Activated CD4-positive, alpha-beta T cell treated with anti-CD3 and anti-CD28 coated beads for 24 hours (primary cell): ENCODE measurements at places on chromosomes 3 and 15.

DNA sequence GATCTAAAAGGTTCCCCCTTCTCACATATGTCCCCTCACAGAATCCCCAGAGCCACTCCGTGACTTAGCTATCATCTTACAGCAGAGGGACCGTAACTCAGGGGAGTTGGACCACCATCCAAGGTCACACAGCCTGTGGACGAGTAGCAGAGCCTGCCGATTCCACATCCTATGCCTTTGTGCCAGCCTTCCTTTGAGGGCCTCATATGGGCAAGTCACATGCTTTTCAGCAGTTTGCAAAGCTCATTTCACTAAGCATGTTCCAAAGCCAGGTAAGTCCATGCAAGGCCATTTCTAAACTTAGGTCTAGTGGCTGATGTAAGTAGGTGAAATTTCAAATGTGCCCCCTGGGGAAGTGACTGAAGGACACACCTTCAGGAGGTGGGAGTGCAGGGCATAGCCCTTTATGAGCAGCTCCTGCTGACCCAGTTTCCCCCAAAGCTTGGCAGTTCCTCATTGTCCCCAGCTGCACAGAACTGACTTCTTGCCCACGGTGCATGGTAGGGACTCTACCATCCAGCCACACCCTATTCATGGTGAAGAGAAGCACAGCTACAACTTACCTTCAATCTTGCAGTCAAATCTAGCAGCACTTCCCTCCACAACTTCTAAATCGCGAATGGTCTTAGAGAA, 33.3 kb upstream of the HACD2 start:
- no peak for DNase-seq

- DNase-seq = no peak
Observed at GRCh38 chr3:154718053-154718452, 288.1 kb upstream of the GPR149 start.

GRCh38 chr3:149377408-149378364, at the start of gene TM4SF1:
TSS of gene TM4SF1 (minus strand) at chr3:149377649. CDS start at chr3:149377547, 102 bp downstream.
- no peak for DNase-seq

DNA sequence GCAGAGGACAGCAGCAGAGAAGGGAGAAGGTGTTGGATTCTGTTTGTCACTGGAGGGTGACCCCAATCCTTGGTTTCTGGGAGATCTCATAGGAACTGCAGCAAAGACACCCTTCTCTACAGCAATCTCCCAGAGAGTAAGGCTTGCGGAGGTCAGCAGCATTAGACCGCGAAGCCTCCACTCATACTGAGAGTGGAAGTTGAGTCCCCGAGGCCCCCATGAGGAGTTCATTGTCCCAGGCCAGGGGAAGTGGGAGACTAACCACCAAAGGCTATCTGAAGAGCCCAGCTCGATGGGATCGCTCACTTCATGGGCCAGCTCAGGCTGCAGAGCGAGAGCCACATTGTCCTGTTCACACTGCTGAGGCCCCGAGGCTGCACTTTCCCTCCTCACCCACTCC, 44.6 kb downstream of the GLDN start:
- no peak for DNase-seq

DNA sequence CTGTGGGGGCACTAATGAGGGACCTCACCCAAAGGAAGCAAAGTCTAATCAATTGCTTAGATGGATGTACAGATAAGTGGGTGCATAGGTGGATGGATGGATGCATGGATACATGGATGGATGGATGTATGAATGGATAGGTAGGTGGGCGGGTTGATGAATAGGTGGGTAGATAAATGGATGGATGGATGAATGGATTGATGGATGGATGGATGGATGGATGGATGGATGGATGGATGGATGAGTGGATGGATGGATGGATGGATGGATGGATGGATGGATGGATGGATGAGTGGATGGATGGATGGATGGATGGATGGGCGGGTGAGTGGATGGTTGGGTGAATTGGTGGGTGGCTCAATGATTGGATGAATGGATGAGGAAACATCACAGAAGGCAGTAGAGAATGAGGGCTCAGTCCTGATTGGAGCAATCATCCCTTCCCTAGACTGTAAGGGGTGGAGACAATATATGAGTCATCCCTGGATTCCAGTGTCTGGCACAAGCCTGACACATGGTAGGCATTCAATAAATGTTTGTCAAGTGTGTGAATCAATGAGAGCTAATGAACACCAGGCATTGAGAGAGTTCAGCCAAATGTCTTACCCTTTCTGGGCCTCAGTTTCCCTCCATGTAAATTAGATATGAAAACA, 40.4 kb upstream of the PXYLP1 start:
- no peak for DNase-seq

- no peak for DNase-seq
Observed at GRCh38 chr15:33149919-33150318, 44.6 kb downstream of the FMN1 start.

GRCh38 chr3:74469713-74470112, 144.7 kb downstream of the CNTN3 start:
- DNase-seq = no peak

- DNase-seq = no peak
Observed at GRCh38 chr15:70327856-70328678, 230.3 kb upstream of the TLE3 start.

- no peak for DNase-seq
Observed at GRCh38 chr3:107372506-107372905, 4.7 kb upstream of the CCDC54 start.

DNA sequence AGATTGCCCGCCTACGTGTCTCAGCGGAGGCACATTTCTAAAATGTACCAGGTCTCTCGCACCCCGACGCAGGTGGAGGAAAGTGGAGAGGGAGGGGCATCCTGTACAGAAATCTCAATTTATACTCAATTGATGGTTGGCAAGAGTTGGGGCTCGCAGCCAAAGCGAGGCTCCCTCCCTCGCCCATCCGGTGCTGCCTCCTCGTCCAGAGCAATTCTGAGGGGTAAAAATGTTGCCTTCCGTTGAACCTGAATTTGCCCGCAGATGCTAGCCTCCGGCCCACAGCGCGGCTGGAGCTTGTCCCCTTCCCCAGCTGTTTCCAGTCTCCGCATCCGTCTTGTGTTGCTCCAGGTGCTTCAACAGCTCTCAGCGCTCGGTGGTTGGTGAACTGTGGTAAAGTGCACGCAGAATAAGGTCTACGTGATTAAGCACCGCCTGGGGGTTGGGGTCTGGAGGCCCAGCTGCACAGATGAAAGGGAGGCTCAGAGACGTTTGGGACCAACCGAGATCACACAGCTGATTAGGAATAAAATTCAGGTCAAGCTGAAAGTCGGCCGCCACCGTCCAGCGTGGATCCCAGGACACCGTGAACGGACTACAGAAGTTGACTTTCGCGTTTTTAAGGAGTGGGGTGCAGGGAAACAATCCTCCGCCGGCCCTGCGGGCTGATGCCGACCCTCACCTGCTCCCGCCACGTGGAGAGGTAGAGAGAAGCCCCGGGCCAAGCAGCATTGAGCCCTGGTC, 846 bp upstream of the POLG start:
- peak; percentile 19 for DNase-seq

GRCh38 chr3:127050733-127051132, 67.8 kb downstream of the PLXNA1 start:
- no peak for DNase-seq

GRCh38 chr15:92846741-92847140, 53.4 kb upstream of the CHD2 start:
- no peak for DNase-seq

GRCh38 chr3:11522398-11522715, 121.4 kb downstream of the VGLL4 start:
- DNase-seq = no peak

DNA sequence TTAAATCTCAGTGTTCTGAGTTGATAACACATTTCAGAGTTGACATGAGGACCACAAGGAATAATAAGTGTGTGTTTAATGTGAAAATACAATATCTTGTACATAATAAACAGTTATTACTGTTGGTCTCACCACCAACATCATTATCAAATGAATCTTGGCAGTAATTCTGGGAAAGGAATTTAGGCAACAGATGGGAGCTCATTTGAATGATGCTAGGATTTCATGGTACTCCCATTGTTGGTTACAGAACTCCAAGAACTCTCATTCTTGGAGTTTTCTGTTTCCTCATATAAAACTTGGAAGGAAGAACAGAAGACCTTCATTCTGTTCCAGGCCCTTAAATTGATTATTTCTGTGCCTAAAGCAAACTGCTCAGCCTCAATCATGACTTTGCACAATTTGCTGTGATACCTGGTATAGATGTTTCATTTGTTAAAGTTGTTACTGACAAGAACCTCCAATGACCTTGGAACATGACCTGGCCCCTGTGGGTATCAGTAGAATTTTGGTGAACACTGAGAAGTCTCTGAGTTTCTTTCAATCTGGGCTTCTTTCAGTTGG, 385.8 kb downstream of the LPP start:
- no peak for DNase-seq

GRCh38 chr3:29271475-29271874, 9.4 kb upstream of the RBMS3 start:
- no peak for DNase-seq

DNA sequence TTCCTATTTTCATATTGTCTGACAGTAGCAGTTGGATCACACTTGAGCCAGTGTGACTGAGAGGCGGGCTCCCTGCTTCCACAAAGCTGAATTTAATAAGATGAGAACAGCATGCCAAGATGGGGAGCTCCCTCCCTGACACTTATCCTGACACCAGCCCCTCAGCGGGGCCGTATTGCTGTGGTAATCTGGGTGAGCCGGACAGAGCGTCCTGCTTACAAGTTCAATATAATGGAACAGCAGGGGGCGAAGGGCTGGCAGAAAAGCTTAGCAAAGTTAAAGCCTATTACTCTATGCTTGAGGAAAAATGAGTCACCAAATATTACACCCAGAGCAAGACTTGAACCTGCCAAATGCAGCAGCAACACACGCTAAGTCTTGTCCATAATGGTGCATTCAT, 163.8 kb upstream of the CMC1 start:
- no peak for DNase-seq

- DNase-seq = no peak
Observed at GRCh38 chr15:88655103-88655553, 16.3 kb downstream of the ISG20 start.

DNA sequence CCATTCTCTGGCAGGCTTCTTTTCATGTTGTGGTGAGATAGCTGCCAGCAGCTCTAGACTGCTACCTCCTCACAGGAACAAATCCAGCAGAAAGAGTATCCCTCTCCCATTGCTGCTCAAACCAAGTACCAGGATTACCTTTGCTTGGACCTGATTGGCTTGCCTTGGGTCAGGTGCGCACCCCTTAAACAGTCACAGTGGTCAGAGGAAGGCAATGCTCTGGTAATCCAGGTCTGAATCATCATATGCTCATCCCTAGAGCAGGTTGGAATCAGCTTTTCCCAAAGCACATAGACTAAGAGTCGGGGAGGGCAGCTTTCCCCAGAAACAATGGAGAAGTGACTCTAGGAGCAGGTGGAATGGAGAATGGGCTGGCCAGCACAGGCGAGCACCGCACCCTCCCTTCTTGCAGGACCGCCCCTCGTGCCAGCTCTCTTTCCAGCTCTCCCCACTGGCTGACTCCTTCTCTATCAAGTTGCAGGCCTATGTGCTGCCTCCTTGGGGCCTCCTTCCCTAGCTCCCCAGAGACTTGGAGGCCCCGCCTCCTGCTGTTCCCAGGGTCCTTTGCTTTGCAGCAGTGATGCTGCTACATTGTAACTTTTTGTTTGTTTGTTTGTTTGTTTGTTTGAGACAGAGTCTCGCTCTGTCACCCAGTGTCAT, 29.9 kb upstream of the ADPGK start:
- no peak for DNase-seq

DNA sequence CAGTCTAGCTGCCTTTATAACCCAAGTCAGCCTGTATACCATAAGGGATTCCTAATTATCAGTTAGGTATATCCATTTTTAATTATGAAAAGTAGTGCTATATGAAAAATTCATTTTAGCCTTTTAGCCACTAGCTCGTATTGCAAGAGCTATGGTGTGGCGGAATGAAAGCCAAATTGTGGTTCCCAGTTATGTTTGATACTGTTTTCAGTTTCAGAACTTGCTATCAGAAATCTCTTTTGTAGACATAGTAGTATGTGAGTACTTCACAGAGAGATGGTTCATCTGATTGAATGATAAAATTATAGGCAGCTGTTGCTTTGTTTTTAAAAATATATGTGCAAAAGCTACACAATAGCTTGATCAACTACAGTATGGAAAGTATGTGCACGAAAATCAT, 134.6 kb downstream of the SLC25A26 start:
- DNase-seq = no peak

- no peak for DNase-seq
Observed at GRCh38 chr3:110164632-110165369, 827.5 kb upstream of the DPPA4 start.

DNA sequence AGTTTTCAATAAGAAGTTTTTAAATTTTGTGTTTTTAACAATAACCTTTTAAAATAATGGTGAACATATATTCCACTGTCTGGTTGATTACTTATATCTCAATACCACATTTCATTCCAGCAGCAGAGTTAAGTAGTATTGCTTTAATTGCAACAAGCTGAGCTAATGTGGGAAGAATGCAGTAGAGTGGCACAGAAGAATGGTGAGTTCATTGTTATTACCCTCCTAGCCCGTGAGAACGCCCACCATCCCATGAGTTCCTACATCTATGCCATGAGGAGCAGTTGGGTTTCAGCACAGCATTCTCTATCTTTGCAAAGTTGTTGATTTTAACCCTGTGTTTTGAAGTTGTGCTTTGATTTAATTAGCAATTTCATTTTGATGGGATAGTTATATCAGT, 17.8 kb upstream of the NR2E3 start:
- no peak for DNase-seq

- DNase-seq = no peak
Observed at GRCh38 chr3:135918600-135918999, 46.9 kb upstream of the PPP2R3A start.

- no peak for DNase-seq
Observed at GRCh38 chr3:154170300-154170699, 49.1 kb downstream of the ARHGEF26 start.

DNA sequence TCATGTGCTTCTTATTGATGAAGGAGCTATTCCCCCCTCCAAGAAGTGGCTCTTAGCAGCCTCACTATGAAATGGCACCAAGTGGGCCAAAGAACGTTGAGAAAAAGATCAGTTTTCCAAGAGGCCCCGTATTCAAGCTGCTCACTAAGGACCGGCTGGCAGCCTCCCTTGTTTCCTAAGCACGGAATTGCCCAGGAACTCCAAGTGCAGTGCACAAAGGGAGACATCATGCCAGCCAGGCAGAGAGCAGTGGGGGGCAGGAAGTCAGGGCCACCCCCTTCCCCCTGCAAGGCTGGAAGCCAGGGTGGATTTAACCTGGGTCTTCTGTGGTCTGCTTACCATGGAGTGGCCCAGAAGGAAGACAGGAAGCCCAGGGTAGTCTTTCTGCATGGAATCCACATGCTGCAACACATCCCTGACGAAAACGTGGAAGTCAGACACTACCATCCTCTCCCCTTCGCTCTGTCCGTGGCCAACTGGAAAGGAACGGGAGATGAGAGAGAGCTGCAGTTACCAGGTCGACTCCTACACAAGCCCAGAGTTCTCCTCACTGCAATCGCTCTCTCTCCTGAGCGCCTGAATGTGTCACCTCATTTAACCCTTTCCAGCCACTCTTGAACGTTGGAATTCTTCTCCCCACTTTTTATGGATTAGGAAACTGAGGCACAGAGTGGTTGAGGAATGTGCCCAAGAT, 49.5 kb downstream of the ABTB1 start:
- no peak for DNase-seq
